ENCODE measurements at places on chromosomes 6 and 20. TPM values are rescaled to one million over a fixed set of nuclear protein-coding genes. Genes with fewer than 3 reads are reported as not detected.

GTF3C6 gene
- total RNA-seq = 69.0 TPM

CYP24A1 gene
- total RNA-seq = not detected

MTFR2 gene
- total RNA-seq = 8.5 TPM

LAMA4 gene
- total RNA-seq = 1.6 TPM

SIRPB1 gene
- total RNA-seq = 0.11 TPM

TRIM15 gene
- total RNA-seq = 0.35 TPM

SAMD10 gene
- 4.6 TPM for total RNA-seq

NHLRC1 gene
- total RNA-seq = 1.2 TPM

CCN6 gene
- total RNA-seq = not detected

Data from WTC11 (cell line).